ENCODE measurements at places on chromosomes 3 and 15. TPM values are rescaled to one million over a fixed set of nuclear protein-coding genes. Genes with fewer than 3 reads are reported as not detected.

The COL8A1 gene
- total RNA-seq = not detected

The ALDH1A2 gene
- total RNA-seq = 0.38 TPM

The CADPS gene
- total RNA-seq = not detected

The ASB14 gene
- not detected for total RNA-seq

The WDR93 gene
- 0.64 TPM for total RNA-seq

The P4HTM gene
- total RNA-seq = 17.9 TPM

The EDEM1 gene
- 18.5 TPM for total RNA-seq

The LMAN1L gene
- total RNA-seq = not detected

The CCDC54 gene
- not detected for total RNA-seq

The GAP43 gene
- total RNA-seq = not detected

The CLDN18 gene
- not detected for total RNA-seq

The CACNA1D gene
- total RNA-seq = 0.58 TPM

All from A549 treated with ZK216348 at 1 μM for 4 hours (cell line).